ENCODE measurements at places on chromosomes 5 and 9. TPM values are rescaled to one million over a fixed set of nuclear protein-coding genes. Genes with fewer than 3 reads are reported as not detected.

The GPR150 gene
- 0.08 TPM for polyA plus RNA-seq

The LRRC70 gene
- polyA plus RNA-seq = 7.4 TPM

The SLC34A1 gene
- polyA plus RNA-seq = 0.02 TPM

GRCh38 chr9:19683715-19684114 lies 105.1 kb downstream of the SLC24A2 start:
- no peak for DNase-seq

- DNase-seq = no peak
These were observed 10.8 kb downstream of the C5orf15 start for GRCh38 chr5:133957591-133957990.

DNA sequence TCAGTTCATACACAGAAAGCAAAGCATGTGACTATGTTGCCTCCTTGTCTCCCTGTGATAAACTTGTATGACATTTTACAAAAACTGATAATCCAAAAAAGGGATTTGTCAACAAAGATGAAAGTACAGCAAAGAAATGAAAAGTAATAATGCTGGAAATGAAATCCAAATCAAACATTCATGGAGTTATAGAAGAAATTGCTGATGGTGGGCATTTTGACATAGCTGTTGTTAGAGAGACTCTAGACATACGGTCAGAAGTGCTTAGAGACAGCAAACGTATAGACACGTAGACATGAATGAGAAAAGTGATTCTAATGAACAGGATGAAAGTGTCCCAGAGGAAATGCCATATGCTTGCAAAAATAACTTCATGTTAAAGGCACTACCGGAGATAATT lies 186.9 kb upstream of the RGMB start:
- DNase-seq = no peak

DNA sequence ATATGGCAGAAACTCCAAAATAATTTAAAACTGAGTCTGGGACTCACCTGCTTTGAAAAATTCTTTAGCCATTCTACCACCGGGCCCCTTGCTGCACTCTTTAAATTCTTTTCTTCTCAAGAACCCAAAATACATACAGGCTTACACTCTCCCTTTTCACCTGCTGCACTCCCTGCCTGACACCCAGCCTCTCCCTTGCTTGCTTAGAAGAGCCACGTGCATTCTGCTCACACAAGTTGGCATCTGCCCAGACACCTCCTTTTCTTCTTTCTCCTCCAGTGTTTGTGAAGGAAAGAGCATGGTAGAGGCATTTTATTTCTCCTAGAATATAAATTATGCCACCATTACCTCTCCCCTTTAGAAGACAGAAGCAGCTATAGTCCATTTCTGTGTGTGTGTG lies 39.0 kb upstream of the AOPEP start:
- no peak for DNase-seq

DNA sequence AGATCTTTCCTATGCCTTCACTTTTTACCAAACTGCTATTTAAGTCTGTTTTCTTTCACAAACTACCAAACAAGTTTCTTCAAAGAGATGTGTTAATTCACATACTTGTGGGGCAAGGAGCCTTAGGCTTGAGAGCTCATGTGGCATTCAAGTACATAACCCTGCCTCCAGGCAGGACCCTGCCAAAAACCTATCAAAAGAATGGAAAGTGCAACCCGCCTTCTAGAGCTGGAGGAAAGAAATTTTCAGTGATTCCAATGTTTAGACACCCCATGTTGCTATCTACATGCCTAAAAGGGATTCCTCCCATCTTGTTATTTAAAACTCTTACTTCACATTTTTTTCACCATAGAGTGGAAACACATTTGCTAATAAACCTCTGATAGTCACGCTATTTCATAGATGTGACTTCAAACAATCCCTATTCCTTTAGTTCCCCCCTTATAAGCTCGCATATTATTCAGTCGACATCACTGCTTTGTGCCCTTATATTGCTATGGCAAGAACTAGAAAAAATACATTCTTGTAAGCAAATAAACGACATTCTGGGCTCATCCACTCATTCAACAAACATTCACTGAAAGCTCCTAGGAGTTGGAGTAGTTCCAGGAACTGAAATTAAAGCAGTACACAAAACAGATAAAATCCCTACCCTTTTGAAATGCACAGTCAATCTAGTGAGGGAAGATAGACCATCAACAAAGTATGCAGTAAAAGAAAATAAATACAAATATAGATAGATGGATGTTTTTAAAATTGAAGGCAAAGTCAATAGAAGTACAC lies 518.1 kb downstream of the ELAVL2 start:
- DNase-seq = no peak

GRCh38 chr5:5270958-5271785 lies 131.0 kb downstream of the ADAMTS16 start:
- peak; percentile 72 for DNase-seq

GRCh38 chr5:56685503-56686217 lies 129.7 kb upstream of the MAP3K1 start:
- DNase-seq = no peak

DNA sequence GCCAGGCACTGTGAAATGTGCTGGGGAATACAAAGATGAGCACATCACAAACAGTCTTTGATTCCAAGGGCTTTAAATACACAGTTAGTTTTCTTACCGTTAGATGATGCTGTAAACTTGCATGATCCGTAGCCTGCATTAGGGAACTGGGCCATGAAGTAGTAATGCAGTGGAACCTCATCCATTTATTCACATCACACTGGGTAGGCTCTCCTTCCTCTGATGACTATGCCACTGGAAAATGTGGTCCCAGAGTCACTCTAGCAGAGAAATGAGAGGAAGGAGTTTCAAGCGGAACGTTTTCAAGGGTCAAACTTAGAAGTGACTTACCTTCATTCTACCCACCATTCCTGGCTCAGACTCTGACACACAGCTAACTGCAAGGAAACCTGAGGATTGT lies 26.4 kb downstream of the ZFAND5 start:
- no peak for DNase-seq

GRCh38 chr9:97243606-97244005 lies 63.9 kb upstream of the CCDC180 start:
- DNase-seq = no peak
